Suppressor macrophage treated with lipopolysaccharide for 1 hour (primary cell): ENCODE measurements at places on chromosomes 2 and 18.

DNA sequence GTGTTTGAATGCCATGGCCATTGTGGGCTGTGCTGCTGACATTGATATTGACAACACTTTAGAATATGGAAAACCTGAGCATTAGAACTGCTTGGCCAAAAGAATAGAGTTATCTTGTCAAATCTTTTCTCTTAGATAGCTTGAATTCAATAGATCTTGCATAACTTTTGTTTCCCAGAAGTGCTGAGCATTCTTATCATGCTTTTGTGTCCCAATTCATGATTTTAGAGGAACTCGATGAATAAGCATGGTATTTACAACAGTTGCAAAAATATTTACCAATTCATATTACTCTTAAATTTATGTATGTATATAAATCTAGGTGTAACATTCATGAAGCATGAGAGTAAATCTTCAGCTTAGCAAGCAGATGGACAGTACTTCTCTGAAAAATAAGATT lies 508.0 kb downstream of the BCL11A start:
- DNase-seq, result no peak

GRCh38 chr2:73243884-73244570 lies 9.9 kb downstream of the CCT7 start:
- DNase-seq, result no peak

- DNase-seq, result no peak
These were observed 299.3 kb downstream of the SOX11 start for GRCh38 chr2:5991305-5991968.

DNA sequence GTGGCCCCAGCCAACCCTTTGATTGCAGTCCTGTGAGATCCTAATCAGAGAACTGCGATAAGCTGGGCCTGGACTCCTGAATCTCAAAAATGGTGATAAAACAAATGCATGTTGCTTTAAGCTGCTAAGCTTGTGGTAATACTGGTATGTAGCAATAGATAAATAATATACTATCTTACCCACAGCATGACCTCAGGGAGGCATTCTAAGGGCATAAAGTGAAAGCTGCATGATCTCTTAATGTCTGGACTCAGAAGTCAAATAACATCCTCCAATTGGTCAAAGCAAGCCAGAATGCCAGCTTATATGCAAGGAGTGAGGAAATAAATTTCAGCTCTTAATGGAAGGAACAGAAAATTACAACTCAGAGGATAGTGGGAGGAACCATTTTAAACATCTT lies 246.1 kb downstream of the FSIP2 start:
- DNase-seq, result no peak

- DNase-seq, result no peak
These were observed 165.7 kb upstream of the SLC14A2 start for GRCh38 chr18:45449418-45450227.

DNA sequence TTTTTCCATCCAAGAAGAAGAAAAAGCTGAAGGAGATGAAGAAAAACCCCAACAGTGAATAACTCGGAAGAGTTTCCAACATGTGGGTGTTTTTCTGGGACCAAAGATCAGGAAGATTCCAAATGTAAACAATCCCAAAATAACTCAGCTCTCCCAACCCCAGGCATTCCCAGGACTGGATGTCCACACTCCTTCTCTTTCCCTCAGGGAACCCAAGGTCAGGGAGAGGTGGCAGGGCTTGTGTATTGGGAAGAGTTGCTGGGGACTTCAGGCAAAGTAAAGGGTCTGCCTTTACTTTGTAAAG lies 268.0 kb downstream of the DYSF start:
- DNase-seq, result no peak

GRCh38 chr2:134745546-134745945 lies 26.7 kb upstream of the TMEM163 start:
- DNase-seq, result no peak

DNA sequence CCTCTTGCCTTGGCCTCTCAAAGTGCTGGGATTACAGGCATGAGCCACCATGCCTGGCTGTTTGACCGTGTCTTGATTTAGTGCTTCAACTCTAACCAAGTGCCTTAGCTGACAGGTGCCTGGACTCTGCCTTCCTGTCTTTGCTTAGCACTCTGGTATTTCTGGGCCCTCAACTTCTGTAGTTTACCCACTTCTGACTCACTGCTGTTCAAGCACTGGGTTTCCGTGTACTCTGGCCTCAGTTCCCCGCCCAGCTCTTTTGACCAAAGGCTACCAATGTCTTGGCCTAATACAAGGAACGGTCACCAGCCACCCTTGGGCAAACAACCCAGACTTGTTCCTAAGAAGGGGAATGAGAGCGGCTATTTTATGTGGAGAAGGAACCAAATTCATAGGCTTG lies 35.7 kb upstream of the CABLES1 start:
- peak; percentile 6 for DNase-seq

DNA sequence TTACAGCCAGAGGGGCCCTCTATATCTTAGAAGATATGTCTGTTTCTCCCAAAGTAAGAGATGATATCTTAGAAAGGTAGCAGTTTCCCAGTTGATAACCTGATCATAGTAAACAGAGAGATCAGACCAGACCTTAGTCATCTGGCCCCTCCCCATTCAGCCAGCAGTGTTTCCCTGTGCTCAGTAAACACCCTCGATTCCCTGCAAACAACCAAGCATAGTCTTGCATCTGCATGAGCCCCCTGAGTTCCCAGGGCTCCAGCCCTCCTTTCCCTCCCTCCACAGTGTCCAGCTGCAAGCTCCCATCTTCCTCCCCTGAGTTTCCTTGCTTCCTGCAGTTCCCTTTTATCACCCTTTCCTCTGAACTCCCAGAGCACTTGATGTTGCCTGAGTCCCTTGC lies 20.3 kb downstream of the NRP2 start:
- DNase-seq, result no peak

- peak; percentile 55 for DNase-seq
These were observed 1.9 kb downstream of the SOS1 start for GRCh38 chr2:39118786-39119499.

- peak; percentile 82 for DNase-seq
These were observed 39.9 kb downstream of the STK17B start for GRCh38 chr2:196131384-196131937.

DNA sequence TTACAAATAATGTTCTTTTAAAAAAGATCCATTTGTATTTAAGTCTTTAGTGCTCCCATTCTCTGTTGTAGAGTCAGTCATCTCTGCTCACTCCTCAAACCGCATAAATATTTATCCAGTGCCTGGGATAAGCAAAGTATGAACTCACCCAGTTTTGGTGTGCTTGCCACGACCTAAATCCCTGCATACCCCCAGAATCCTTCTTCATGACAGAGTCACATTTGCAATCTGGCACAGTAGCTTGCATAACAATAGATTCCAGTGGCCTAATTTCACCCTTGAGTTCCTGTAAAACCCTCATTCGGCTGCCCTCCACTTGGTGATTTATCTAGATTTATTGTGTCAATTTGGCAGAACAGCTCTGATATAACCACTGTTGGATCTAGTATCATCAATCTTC lies 92.9 kb downstream of the DTNA start:
- DNase-seq, result no peak

DNA sequence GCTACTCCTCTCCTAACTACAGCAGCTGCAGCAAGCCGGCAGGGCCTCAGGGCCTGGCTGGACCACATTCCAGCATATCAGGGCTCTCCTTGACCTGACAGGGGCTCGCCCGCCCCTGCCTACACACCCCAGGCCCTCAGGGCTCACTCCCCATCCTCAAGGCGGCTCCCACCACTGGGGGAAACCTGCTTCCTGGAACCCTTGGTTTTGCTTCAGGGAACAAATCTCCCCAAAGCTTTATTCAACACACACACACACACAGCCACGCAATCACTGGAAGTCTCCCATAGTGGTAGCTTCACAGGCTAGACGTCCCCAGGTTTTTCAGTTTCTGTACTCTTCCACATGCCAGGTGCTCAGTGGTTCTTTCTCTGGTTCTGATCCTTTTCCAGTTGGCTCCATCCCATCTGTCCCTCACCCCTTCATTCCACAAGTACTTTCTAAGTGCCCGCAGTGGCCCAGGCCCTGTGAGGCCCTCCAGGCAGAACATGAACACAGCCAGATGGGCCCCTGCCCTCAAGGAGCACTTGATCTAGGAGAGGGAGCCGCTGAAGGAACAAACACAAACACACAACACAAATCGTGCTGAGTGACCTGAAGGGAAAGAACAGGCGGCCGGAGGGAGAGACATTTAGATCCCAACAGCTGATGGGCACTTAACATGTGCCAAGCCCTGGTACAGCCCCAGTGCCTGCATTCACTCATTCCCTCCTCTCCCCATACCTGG lies 51.1 kb downstream of the TNS1 start:
- DNase-seq, result no peak

GRCh38 chr2:33122726-33123125 lies 176.0 kb downstream of the LTBP1 start:
- DNase-seq, result no peak

GRCh38 chr2:16717477-16717876 lies 51.8 kb upstream of the CYRIA start:
- DNase-seq, result peak; percentile 87

GRCh38 chr2:136183097-136183496 lies 65.1 kb upstream of the CXCR4 start:
- DNase-seq, result no peak

GRCh38 chr2:61014763-61015162 lies 2.8 kb upstream of the PEX13 start:
- DNase-seq, result peak; percentile 62

DNA sequence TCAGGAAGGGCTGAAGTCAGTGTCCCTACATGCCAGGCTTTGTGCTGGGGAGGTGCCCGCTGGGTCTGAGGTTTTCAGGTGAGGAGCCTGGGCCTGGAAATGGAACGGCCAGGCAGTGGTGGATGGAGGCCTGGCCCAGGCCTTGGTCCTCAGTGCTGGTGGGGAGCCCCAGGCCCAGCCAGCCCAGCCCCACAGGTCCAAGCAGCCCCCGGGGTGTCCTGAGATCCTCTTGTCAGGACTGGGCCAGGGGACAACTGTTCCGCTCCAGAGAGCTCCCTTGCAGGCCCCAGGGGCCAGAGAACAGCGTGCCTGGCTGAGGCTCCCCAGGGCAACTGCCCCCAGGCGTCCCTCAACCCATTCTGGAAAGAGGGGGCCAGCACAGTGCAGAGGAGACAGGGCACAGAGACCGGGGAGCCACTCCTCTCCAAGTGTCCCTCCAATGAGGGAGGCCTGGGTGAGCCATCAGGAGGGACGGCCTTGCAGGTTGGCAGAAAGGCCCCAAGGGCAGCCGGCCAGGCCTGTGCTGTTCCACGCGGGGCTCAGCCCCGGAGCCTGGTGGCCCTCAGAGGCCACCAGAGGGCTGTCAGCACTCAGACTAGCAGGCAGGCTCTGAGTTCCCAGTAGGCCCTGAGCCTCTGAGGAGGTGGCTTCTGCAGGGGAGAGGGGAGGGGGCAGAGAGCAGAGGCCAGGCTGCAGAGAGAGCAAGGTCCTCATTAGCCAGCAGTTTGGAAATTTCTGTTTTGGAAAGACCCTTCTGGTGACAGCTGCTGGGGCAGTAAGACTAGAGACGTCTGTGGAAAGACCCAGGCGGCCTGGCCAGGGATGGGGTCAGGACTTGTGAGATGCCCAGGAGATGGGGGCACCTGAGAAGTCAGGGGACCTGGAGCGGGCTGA lies 29.4 kb upstream of the SNED1 start:
- no peak for DNase-seq

DNA sequence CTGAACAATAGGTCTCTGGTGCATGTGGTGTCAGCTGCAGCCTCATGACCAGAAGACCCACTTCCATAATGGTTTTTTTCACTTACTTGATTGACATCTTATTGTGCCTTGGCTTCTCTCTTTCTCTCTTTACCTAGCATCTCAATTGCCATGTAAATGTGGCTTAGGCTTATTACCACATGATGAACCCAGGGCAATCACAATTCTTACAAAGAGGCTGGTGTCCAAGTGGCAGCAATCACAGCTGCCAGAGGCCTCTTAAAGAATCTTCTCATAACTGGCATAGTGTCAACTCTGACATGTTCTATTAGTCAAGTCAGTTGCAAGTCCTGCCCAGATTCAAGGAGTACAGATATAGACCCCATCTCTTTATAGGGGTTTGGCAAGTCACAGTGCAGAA lies 1224.8 kb downstream of the SUCLG1 start:
- no peak for DNase-seq

DNA sequence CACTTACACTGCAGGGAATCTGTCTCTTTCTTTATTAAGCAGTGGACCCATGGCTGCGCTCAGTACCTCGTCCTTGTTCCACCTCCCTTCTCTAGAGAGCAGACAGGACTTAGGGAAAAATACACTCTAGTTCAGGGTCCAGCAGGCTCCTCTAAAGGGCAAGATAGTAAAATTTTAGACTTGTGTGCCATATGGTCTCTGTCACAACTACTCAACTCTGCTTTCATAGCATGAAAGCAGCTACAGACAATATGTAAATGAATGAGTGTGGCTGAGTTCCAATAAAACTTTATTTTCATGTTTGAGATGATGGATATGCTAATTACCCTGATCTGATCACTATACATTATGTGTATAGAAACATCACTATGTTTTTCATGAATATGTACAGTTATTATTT lies 163.1 kb downstream of the BABAM2 start:
- DNase-seq, result no peak

- DNase-seq, result no peak
These were observed 17.4 kb downstream of the TTC39C start for GRCh38 chr18:24031916-24032315.
